ENCODE measurements at places on chromosomes 6 and 20.

DNA sequence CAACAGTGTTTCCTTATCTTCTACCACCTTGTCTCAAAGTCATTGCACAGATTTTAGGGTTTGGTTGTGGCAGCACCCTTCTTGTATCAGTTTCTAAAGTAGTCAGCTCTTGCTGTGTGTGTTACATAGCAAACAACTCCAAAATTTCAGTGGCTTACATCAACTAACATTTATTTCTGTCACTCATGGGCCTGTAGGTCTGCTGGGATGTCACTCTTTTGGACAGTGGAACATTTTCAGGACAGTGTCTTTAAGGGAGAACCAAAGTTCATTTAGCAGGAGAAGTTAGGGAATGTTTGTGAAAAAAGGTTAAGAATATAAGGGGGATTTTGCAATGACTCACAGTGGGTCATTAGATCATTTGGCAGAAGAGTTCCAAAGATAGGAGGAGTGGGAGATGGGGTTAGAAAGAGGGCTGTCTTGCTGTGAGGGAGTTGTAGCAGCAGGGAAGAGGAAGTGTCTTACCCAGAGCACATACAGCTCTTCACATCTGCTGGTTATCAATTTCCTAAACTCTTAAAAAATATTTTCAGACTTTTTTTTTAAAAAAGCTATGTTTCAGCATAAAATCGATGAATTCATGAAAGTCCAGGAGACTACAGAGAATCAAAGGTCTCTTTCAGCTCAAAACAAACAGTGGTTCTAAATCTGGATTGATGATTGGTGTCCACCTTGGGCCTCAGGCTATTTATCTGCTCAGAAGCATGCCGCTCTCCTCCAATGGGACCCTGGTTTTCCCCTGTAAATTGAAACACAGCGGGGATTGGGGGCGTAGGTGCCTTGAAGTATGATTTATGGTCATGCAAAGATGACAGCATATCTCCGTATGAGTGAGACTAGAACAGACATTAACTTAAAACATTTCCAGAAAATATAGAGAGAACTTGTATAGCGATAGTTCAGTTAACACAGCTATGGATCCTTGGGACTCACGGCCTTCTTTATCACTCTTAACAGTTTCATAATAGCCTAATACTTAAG, 117.3 kb downstream of the B3GAT2 start:
- no peak for DNase-seq

DNA sequence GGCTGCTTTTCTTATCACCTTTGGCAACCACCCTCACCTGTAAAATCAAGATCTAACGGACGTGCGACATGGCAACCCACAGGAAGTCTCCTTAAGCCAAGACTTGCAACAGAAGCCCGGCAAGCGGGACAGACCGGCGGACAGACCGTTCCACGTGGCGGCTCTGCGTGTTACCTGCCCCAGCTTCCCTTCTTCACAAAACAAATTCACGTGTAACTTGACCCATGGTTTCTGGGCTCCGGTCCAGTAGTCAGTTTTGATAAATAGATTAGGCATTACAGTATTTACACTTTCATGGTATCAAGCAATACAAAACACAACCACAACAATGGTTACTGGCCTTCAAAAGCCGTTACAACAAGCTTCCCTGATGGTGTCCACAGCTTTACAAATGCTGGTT, 133.8 kb downstream of the PRND start:
- no peak for DNase-seq

- no peak for DNase-seq
These were observed 28.4 kb downstream of the COL19A1 start for GRCh38 chr6:69894578-69895347.

DNA sequence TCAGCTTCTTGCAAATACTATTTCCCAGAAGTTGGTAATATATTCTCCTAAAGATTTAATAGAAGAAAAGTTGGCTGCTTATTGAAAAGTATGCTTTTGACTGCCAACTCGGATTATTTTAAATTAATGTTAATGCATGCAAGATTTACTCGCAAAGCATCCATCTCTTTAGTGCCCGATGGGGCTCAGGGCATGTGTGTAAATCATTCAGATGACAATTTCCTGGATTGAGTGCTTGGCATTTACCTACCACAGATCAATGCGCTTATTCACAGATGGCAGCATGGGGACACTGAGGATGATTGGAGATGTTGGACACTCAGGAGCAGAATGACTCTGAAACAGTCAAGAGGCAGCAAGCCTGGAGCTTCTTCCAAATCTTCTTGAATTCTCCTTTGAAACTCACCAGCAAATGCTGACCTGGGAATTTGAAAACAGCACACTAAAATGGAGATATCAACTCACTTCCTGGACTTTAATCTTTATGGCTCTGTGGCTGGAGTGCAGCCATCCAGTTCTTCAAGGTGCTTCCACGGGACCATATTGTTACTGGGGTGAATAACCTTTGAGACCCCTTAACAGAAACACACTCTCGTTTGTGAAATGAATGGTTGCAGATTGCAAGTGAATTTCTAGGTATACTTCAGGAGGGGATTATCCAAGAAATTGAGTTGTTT, 34.1 kb upstream of the TIAM2 start:
- DNase-seq, result no peak

DNA sequence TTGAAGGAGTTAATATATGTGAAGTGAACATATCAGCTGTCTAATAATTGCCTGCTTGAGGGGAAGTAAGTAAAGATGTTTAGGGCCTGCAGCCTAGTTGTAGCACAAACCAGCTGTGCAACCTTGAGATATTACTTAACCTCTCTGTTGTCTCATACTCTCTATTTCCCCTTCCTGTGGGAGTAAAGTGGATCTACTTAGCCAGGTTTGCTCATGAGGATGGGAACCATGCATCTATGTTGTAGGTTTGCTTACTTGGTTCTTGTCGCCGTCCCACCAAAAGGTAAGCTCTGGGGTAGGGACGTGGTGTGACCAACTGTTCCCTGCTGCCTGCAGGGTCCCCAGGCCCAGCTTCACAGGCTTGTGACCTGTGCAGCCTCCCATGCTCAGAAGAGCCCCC, 362.7 kb upstream of the SULF2 start:
- DNase-seq, result no peak

- DNase-seq, result no peak
These were observed 130.1 kb downstream of the NFATC2 start for GRCh38 chr20:51412333-51412871.

GRCh38 chr6:3943331-3943765, 94.2 kb downstream of the FAM50B start:
- DNase-seq, result no peak

- no peak for DNase-seq
These were observed 204.8 kb upstream of the NOX3 start for GRCh38 chr6:155660251-155660977.

DNA sequence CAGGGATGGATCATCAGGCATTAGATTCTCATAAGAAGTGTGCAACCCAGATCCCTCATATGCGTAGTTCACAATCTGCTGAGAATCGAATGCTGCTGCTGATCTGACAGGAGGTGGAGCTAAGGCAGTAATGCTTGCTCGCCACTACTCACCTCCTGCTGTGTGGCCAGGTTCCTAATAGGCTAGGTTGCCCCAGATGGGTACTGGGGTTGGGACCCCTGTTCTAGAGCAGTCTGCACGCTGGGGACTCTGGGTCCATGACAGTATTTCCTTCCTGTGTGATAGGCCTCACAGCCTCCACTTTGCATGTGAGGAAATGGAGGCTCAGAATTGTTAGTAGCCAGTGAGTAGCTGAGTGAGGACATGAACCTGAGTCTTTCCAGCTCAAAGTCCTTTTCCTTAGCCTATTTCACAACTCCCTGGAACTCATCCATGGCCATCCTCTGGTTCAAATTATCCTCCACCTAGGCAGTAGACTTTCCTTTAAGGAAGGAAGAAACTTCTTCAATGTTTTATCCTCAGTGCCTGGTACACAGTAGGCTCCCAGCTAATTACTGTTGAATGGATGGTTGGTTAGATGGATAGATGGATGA, 117.2 kb downstream of the SYCP2 start:
- no peak for DNase-seq

DNA sequence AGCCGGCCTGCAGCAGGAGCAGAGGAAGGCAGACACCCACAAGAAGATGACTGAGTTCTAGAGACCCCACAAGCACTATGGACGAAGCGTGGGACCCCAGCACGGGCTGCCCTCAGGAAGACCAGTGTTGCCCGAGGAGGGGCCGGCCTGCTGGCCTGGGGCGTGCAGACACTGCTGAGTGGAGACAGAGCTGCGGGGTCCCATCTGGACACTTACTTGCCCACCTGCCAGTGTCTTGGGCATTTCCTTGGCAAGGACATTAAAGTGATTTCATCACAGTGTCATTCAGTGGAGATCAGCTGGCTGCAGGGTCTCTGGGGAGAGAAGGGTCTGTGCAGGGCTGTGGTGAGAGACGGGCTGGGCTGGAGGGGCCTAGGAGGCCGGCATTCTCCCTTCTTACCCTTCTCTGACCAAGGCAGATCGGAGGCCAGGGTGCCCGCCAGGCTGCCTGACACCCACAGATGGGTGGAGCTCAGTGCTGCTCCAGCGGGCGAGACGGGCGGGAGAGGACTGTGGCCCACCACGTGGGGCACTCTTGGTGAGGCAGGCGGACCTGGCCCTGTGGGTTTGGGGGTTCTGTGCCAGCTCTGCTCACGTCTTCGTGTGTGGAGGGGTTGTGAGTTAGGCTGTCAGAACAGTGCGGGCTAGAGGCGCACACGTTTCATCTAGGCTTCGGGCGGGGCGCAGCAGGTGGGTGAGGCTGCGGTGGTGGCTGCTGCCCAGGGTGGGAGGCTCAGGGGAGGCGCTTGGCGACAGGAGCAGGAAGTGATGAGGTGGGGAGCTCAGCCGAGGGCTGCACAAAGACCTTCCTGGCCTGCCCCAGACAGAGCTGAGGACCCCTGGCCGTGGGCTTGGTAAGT, at the start of gene LIME1:
Gene LIME1 (plus strand): TSS at position 806 of the 860 bp plus-strand sequence. CDS start 886 bp downstream, outside the sequence.
- DNase-seq, result no peak

DNA sequence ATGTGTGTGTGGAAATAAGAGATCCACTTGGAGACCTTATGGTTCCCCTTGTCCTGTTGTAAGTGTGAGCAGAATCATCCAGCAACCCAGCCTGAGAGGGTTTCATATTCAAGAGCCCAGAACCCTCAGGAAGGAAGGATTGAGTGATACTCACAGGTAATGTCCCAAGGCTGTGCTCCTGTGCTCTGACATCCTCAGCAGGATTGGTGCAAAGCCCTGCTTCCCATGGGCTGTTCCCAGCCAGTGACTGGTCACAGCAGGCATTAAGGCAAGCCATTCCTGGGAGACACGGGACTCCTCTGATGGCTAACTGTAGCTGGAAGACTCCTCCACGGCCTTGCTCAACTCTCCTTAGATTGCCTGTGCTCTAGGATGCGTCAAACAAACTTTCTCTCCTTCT, 33.8 kb upstream of the HLA-G start:
- no peak for DNase-seq

DNA sequence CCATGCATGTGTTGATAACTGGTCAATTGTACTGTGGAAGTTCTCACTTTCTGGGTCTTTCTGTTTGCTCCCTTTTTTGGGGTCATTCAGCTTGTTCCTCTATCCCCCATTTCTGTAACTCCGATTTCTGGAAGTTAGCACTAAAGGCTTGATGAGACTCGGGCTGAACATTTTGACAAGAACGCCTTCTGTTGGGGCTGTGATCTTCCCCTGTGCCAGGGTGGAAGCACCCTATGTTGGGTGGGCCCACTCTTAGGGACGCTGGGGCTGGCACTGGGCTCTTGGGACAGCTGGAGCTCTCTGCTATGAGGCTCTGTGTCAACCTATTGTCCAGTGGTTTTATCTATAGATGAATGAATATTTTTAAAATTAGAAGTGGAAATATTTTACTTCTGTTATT, 60.1 kb upstream of the FRMD1 start:
- DNase-seq, result no peak
